Skin of body (tissue), 3 donors: ENCODE measurements at places on chromosomes 7 and 10. TPM values are rescaled to one million over a fixed set of nuclear protein-coding genes. Genes with fewer than 3 reads are reported as not detected.

The PON1 gene
- 0.10 TPM for total RNA-seq

The NXPH1 gene
- 0.10 TPM for total RNA-seq

The FRAT2 gene
- 10.7 TPM for total RNA-seq

The CPXM2 gene
- 4.9 TPM for total RNA-seq

The GHRHR gene
- total RNA-seq = not detected

The GOLGA7B gene
- 3.5 TPM for total RNA-seq

The TMEM196 gene
- total RNA-seq = under 0.01 TPM

The NACAD gene
- 1.4 TPM for total RNA-seq

The CYP2E1 gene
- total RNA-seq = 0.69 TPM

The CYP26C1 gene
- not detected for total RNA-seq

The GPC2 gene
- total RNA-seq = 3.9 TPM

The UCN3 gene
- total RNA-seq = not detected

The SLC29A4 gene
- 4.9 TPM for total RNA-seq

The TRIL gene
- 21.8 TPM for total RNA-seq

The DNTT gene
- total RNA-seq = 0.10 TPM

The CABCOCO1 gene
- total RNA-seq = 2.0 TPM

The WASHC2A gene
- 28.2 TPM for total RNA-seq
